ENCODE measurements at places on chromosomes 11 and 22.
A peak's percentile ranks its signal among the peaks of the same experiment; 100 is the strongest.

DNA sequence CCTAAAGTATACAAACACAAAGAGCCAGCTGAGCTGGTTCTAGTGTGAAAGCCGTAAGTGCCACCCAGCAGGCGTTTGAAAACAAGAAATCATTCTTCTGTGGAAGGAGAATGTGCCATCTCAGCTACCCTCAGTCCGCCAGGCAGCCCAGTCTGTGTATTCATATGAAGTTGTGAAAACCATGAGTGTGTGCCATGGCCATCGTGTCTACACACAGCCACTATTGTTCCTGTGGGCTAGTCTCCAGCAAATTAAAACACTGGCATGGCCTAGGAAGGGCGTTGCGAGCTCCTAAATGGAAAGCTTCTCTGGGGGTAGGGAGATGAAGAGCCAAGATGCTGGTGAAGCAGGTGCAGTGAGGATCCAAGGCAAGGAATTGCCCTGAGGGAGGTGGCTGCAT is 51.5 kb upstream of the HORMAD2 start:
- DNase-seq: peak; percentile 88

DNA sequence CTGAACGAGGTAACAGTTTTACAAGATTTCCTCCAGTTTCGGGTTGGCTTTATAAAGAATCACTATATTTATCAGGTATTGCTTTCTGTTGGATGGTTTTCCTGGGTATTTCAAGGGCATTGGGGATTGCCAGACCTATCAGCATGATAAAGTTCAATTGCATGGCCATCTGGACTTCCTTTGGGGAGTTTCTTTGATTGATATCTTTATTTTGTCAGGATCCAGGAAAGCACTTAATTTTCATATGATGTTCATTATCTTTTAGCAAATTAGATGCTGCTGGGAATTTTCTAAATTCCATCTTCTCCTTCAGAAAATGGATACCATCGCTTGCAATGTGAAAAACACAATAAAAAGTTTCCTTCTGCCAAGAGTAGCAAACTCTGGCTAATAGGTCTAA is 21.2 kb downstream of the RFPL2 start:
- no peak for DNase-seq

GRCh38 chr22:50717709-50718351 is 20.2 kb upstream of the ACR start:
- peak; percentile 61 for DNase-seq

- DNase-seq: no peak
Measured at GRCh38 chr11:48002561-48002960, 22.2 kb downstream of the PTPRJ start.

GRCh38 chr11:62644220-62644619 is 2.2 kb downstream of the GANAB start:
- DNase-seq: no peak

- peak; percentile 64 for DNase-seq
Measured at GRCh38 chr22:50673231-50674129, 857 bp downstream of the SHANK3 start.

DNA sequence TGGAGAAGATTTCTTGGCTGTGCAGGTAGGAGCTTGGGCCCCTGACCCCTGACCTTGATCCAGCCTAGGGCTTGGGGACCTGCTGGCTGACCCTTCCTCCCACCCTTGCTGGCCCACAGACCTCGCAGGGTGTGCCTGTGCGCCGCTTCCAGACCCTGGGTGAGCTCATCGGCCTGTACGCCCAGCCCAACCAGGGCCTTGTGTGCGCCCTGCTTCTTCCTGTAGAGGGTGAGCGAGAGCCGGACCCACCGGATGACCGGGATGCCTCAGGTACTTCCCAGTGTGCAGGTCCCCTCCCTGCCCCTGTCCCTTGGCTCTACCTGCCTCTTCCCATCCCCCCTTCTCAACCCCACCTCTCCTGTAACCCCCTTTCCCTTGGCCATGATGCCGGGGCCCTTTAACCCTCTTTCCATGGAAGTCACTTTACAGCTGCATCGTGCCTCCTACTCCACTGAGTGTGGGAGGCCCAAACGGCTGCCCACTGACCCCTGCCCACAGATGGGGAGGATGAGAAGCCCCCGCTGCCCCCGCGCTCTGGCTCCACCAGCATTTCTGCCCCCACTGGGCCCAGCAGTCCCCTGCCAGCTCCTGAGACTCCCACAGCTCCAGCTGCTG is 3.8 kb downstream of the INPPL1 start:
- no peak for DNase-seq

DNA sequence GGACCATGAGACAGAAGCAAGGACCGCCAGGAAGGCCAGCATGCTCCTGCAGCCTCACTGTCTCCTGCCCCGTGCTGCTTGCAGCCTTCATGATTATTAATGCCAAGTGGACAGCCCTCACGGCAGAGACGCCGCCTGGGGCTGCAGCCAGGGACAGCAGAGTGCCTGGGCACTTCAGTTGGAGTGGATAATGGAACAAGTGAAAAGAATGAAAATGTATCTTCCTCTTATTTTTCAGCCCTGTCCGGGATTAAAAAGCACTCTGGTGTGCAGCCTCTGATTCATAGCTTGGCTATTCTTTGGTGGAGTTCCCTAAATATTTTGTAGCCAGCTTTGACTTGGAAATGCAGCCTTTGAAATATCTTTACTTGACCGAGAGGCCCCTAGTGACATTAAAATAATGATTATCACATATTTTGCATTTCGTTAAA is 1404.2 kb downstream of the BRD1 start:
- no peak for DNase-seq

DNA sequence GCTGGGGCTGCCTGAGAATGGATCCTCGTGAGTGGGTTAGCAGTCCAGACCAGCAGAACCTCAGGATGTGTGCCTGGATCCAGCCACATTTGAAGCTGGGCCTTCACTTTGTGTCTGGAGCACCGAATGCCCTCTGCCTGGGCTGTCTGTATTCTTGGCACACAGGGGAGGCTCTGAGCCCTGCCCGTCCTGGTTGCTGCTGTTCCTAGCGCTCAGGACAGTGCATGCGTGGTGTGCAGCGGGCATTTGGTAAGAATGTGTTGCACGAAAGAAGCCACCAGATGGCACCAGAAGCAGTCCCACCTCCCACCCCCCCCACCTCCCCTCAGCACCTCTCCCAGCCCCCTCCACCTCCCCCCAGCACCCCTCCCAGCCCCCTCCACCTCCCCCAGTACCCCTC is 4.1 kb upstream of the MAPK11 start:
- DNase-seq: peak; percentile 45

GRCh38 chr11:93652161-93652597 is 9.3 kb upstream of the CEP295 start:
- DNase-seq: peak; percentile 30

DNA sequence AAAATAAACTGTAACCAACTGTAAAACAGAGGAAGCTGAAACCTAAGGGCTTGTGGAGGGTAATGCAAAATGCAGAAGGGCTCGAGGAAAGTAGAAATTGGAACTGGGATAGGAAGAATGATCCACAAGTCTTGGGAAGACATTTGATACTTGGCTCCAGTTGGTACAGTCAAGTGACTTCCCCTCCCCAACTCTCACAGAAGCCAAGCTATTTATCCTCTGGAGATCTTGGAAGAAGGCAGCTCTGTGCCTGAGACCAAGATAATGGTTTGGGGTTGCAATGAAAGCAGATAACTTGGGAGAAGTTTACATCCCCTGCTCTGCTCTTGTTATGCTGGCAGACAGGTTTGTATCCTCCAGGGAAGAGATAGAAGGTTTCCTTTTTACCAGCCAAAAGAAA is 198.9 kb upstream of the ZC3H12C start:
- DNase-seq: no peak

- no peak for DNase-seq
Measured at GRCh38 chr11:70637186-70637800, 239.0 kb downstream of the CTTN start.

DNA sequence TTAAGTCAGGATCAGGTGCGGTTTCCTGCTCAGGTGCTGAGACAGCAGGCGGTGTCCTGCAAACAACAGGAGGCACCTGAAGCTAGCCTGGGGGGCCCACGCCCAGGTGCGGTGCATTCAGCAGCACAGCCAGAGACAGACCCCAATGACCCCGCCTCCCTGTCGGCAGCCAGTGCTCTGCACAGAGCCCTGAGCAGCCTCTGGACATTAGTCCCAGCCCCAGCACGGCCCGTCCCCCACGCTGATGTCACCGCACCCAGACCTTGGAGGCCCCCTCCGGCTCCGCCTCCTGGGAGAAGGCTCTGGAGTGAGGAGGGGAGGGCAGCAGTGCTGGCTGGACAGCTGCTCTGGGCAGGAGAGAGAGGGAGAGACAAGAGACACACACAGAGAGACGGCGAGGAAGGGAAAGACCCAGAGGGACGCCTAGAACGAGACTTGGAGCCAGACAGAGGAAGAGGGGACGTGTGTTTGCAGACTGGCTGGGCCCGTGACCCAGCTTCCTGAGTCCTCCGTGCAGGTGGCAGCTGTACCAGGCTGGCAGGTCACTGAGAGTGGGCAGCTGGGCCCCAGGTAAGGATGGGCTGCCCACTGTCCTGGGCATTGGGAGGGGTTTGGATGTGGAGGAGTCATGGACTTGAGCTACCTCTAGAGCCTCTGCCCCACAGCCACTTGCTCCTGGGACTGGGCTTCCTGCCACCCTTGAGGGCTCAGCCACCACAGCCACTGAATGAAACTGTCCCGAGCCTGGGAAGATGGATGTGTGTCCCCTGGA is at the start of gene MYO7A:
Gene MYO7A (plus strand): TSS at position 327 of the 772 bp plus-strand sequence. CDS start 2,389 bp downstream, outside the sequence.
- peak; percentile 46 for DNase-seq

DNA sequence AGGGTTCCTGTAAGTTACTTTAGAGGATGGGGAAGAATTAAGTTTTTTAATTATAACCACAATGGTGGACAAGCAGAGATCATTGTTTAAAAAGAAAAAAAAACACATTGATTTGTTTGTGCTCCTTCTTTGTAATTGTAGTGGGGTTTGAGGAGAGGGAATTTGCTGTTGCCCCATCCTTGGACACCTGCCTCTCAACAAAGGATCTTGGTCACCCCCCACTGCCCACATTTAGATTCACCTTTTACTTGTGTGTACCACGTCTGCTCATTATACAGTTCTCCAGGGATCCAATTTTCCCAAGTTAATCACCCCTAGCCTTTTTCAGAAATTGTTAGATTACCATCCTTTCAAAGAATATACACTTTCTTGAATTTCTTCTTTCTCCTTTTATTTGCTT is 53.0 kb downstream of the DNAJC24 start:
- no peak for DNase-seq

- DNase-seq: no peak
Measured at GRCh38 chr11:113277907-113278306, 36.5 kb upstream of the TTC12 start.

GRCh38 chr11:119471329-119471728 is 48.4 kb upstream of the THY1 start:
- no peak for DNase-seq

GRCh38 chr11:106524436-106524835 is 447.0 kb downstream of the AASDHPPT start:
- DNase-seq: peak; percentile 6

DNA sequence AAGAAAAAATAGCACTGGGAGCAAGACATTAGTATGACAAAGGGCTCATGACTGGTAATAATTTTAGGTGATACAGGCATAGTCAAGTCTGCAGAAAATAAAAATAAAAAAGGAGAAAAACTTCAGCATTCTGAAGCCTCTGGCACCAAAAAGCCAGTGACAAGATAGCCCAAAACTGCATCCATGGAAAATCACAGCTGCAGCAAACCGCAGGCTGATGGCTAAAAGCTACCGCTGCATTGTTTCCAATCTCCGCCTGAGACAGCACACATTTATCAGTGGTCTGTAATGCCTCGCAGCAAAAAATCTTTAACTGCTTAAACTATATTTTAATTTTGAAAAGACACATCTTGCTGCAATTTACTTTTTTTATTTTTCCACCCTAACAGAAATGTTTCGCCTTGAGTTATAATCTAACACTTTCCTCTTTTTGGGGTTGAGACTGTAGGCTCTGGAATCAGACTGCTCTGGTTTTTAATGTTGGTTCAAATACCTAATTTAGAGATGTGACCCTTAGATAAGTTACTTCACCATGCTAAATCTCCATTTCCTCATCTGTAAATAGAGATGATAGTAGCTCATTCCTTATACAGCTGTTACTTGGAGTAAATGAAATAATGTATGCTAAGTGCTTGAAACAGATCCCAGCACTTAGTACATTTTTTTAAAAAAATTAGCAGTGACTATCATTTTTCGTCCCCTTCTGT is 42.0 kb upstream of the FIBIN start:
- DNase-seq: no peak

GRCh38 chr11:76658231-76658630 is 12.3 kb downstream of the LRRC32 start:
- no peak for DNase-seq

GRCh38 chr11:120659076-120659475 is 147.5 kb downstream of the GRIK4 start:
- DNase-seq: no peak

DNA sequence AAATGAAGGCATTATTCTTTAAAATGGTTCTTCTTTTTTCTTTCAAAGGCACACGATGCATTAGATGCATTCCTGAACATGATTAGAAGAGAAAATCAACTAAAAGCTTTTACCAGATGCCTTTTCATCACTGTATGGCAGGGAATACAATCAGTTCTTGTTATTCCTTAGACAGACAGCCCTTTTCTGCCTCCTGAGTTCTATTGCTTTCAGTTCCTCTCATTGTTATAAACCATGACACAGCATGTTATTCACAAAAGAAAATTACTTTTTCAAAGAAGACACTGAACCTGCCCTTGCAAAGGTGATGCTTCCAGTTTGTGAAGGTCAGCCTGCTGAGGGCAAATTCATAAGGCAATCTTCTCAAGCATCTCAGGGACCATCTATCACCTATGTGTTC is 70.1 kb downstream of the FAM181B start:
- peak; percentile 31 for DNase-seq

DNA sequence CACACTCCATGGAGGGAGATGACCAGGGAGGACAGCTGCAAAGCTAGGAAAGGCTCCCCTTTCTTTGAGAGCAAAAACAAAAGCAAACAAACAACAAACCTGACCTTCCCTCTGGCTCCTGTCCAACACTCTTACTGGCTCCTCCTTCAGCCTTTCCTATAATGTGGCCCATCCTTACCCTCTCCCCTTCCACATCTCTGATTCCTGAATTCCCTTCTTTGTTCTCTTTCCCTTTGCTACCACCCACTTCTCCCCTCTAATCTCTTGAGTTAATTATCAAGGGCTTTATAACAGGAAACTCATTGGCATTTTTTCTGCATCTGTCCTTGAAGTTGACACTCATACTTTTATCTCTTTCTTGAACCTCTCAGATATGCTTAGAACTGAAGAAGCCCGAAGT is 56.3 kb downstream of the ZNF280B start:
- no peak for DNase-seq

DNA sequence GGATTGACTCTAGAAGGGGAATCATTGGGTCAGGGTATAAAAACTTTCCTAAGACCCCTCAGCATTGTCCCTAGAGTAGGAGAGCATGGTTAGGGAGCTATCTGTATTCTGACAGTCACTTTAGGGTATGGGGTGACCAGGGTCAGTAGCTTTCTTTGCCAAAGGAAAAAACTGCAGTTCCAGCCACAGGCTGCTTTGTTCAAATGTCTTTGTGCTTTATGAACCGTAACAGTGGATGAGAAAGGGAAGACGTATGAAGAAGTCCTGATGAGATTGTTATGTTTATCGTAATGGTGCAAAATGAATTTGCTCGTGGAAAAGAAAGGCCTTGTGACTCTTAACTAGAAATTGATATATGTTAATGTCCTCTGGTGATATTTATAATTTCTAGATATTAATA is 30.0 kb downstream of the CYB5R2 start:
- no peak for DNase-seq

GRCh38 chr11:64787526-64788320 is 9.4 kb upstream of the SF1 start:
- no peak for DNase-seq

GRCh38 chr22:32444068-32444467 is 20.2 kb downstream of the BPIFC start:
- no peak for DNase-seq

GRCh38 chr11:62324731-62325556 is 12.3 kb upstream of the ASRGL1 start:
- no peak for DNase-seq

- DNase-seq: no peak
Measured at GRCh38 chr11:69815973-69816372, 3.2 kb downstream of the FGF3 start.
